Activated naive CD4-positive, alpha-beta T cell (primary cell): ENCODE measurements at places on chromosomes 2 and 18.

- no peak for DNase-seq
Measured at GRCh38 chr2:145016711-145017110, 496.8 kb upstream of the ZEB2 start.

DNA sequence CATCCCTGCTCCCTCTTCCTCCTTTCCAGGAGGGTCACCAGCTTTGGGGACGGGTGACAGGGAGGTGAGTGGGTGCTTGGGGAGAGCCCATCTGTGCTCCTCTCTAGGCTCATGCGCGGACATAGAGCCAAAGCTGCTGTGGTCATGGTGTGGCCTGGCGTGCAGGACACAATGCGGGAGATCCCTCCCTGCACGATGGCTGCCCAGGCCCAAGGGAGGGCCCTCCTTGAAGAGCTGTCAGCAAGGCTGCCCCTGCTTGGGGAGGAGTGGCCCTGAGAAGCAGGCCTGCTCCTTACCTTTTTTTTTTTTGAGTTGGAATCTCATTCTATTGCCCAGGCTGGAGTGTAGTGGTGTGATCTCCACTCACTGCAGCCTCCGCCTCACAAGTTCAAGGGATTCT, 111.4 kb downstream of the DYSF start:
- no peak for DNase-seq

- DNase-seq: no peak
Measured at GRCh38 chr18:60649107-60649506, 276.5 kb upstream of the MC4R start.

DNA sequence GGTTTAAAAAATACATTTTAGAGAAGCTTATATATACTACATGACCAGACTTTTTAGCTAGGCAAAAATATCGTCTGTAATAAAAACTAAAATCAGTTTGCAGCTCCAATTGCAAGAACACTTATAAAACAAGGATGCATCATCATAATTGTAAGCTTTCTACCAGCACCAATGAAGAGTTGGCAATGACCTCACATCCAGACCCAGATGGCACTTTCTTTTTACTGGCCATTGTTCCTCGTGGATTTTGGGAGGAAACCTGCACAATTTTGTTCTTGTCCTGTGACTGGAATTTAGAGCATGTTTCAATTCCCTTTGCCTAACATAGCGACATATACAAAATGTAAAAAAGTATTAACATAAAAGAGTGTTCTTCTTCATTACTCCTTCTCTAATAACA, 174.3 kb downstream of the ZNF521 start:
- no peak for DNase-seq

- no peak for DNase-seq
Measured at GRCh38 chr18:3452750-3453539, 3.0 kb downstream of the TGIF1 start.
